ENCODE measurements at places on chromosomes 2 and 18. TPM values are rescaled to one million over a fixed set of nuclear protein-coding genes. Genes with fewer than 3 reads are reported as not detected.

DNA sequence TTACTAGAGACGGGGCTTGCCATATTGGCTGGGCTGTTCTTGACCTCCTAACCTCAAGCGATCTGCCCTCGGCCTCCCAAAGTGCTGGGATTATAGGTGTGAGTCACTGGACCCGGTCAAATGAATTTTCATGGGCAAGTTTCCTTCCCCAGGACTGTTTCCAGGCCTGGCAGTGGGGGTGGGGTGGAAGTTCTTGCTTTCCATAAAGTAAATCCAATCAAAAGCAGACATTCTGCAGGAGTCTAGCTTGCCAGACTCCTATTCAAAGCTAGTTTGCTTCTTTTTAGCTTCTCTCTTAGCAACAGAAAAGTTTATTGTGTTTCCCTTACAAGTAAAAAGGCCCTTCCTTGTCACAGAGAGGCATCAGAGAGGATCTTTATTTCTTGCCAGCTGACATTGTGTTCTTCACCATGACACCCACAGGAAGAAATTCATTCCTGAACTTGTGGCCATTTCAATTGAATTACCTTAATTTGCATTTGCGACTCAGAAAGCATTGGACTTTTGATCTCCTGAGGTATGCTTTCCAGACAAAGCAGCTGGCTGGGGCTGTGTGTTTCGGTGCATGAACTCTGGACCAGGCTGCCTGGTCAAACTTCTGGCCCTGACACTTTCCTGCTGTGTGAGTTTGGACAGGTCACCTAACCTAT, 37.9 kb downstream of the LYPD1 start:
- no peak for DNase-seq

- DNase-seq, result no peak
Observed at GRCh38 chr2:107738266-107738665, 88.4 kb upstream of the RGPD4 start.

DNA sequence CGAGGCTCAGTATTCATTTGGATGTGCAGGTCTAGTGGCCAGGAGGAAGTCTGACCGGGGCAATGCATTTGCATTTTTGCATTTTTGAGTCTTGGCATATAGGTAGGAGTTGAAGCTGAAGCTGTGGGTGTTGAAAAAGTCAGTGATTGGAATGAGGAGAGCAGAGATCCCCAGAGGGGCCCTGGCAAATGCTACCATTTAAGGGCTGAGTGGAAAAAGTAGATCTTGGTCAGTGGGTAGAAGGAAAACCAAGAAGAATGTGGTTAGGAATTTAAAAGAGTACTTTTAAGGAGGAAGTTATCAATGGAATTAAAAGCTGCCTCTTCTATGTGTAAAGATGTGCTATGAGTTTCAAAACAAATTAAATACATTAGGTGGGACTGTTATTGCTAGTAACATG, 143.0 kb downstream of the ZEB2 start:
- DNase-seq, result no peak

DNA sequence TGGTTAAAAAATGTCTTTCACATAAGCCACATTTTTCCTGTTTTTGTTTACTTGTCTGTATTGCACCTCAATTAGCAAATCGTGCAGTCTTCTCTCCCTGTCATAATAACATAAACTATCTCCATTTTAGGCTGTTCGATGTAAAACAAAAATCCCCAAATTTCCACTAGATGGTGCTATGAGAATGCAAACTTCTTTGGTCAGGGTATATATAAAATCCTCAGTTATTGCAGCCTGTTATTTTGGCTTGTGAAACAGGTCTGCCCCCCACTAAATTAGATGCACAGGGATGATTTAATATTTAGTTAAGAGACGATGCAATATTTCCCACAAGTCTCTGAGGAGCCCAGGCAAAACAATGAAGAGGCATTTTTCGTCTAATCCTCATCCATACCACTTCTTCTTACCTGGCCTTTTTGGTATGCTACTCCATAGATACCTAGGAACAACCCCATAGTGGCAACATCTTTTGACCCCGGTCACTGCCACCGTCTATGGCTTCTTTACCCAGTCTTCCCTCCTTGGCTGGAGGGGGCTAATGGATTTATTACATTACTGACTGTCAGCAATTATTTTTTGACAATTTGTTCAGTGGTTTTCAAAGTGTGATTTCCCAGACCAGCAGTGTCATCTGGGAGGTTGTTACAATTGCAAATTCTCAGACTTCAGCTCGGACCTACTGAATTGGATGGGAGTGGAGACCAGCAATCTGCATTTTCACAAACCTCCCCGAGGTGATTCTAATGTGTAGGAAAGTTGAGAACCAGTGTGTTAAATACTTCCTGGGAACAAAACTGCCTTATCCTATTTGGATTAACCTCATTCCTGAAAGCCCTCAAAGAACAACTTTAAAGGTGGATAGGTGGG, 117.4 kb upstream of the CWC22 start:
- no peak for DNase-seq

- DNase-seq, result no peak
Observed at GRCh38 chr2:170425281-170425751, 247.4 kb downstream of the MYO3B start.

DNA sequence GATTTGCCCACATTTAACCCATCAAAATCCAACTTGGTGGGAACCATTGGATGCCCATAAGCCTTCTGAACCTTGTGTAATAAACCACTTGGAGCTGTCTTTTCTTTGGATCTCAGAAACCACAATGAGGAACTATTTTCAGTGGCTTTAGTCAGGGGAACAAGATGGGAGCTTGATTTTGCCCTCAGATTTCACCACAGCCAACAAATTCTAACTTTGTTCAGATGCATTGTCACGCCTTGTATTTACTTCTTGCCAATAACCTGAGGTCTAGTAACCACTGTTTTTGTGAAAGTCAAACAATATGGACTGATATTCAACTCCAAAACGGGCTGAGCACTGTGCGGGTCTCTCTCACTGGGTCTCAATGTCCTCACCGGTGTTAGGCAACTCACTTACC, 508.2 kb downstream of the TNS1 start:
- DNase-seq, result no peak

GRCh38 chr2:152238016-152238415, 62.5 kb upstream of the STAM2 start:
- DNase-seq, result no peak

DNA sequence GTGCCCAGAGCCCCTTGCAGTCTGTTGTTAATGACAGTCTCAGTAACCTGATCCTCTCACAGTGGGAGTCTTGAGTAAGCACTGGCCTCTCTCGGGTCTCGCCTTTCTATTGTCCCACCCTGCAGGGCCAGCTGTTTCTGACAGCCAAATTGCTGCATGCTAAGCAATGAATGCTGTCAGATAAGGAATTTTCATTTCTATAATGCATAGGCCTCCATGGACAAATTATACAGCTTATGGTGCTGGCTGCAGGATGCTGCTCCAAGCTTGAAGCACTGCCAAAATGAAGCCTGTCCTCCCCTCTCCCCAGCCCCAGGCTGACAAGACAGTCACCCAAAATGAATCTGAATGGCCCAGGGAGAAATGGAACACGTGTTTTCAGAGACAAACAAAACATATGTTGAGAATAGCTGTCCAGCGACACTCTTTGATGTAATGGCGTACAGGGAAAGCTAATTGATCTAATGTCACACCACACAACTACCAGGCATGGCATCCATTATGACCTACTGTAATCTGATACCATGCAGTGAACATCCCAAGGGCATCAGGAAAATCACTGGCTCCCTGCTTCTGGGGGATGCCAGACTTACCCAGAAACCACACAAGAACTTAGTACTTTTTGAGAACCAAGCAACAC, 36.8 kb downstream of the ACVR1 start:
- no peak for DNase-seq

The LONRF2 gene
- total RNA-seq, result 12.8 TPM

The CHRNG gene
- total RNA-seq, result not detected

The XDH gene
- 0.16 TPM for total RNA-seq

The KLF7 gene
- 31.8 TPM for total RNA-seq

The KCNG2 gene
- total RNA-seq, result 0.15 TPM
